Vagina (tissue), 2 donors: ENCODE measurements at places on chromosomes 5 and 9.

DNA sequence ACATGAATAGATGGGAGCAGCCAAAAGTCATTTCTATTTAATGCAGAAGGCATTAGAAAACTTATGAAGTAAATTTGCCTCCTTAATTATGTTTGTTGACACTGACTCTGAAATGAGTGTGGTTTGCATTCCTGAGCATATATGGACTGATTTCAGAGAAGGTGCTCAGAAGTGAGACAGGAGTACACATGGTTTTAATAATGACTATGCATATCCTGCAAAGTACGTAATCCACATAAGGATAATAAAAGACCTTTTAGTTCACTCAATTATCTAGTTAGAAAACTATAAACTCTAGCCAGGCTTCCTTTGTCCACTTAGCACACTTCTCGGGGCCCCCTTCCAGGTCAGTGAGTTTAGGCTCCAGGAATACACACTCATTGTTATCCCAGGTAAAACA lies 75.7 kb upstream of the SNX2 start:
- no peak for DNase-seq

DNA sequence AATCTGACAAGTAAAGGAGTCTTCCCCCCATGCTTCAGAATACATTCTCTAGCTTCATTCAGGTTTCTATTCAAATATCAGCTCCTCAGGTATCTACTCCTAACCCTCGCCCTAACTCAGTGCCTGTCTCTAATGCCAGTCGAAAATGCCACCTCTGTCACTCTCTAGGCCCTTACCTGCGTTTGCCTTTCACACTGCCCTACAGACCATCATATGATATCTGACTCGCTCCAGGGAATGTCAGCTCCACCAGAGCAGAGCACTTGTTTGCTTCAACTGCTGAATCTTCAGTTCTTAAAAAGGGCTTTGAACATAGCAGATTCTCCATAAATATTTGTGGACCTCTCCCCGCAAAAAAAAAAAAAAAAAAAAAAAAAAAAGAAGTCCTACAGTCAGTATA lies 46.7 kb downstream of the ADRB2 start:
- DNase-seq, result no peak

DNA sequence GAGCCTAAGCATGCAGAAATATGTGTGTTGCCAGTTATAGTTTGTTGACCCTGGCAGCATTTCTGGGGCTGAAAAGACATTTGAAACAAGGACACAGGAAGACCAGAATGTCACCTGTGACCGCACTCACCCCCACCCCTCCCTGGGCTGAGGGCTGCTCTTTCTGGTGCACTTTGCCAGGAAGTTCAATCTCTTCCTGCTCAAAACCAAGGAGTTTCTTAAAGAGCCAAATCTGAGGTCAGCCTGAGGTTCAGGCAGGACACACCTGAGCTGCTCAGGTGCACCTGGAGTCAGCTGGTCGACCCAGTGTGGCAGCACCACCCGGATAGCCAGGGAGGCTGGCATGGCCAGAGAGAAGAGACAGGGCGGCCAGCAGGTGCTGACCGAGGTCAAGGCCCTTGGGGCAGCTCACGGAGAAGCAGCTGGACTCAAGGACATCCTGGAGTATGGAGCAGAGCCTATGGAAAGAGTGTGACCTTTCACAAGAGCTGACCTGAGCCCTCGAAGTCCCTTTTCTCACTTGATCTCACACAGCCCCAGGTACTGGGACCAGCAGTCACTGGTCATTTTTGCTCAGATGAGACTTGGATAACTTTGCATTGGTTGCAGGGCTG lies 376.9 kb upstream of the IRX4 start:
- DNase-seq, result peak; percentile 79

DNA sequence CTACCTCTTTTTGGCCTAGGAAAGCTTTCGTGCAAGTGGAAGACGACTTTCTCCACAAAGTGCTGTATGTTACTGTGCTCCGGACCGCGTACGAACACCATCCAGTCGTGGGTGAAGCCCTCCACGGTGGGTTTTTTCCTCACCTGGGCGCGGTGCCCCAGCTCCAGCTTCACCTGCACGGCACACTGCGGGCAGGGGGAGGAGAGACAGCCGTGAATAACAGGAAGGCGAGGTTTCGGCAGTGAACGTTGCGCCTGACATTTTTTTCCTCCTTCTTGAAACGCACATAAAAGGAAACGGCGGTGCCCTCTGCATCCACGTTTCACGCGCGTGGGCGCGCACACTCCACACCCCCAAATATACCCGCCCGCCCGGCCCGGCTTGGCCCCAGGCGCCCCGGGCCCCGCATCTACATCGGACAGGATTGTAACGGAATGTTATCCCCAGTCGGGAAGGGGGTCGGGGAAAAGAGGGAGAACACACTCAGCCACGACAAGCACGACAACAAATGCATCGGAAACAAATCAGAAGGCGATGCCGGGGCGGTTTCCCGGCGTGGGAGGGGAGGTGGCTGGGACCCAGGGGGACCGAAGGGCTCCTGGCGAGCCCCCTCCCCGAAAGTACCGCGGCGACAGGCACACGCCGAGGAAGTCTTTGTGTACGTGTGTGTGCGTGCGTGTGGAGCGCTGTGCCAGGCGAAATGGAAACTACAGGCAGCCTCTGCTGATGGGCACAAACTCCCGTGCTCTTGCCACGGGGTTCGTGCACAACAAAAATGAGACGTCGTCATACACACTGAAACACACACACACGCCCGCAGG lies 1.4 kb downstream of the MLLT3 start:
- no peak for DNase-seq

DNA sequence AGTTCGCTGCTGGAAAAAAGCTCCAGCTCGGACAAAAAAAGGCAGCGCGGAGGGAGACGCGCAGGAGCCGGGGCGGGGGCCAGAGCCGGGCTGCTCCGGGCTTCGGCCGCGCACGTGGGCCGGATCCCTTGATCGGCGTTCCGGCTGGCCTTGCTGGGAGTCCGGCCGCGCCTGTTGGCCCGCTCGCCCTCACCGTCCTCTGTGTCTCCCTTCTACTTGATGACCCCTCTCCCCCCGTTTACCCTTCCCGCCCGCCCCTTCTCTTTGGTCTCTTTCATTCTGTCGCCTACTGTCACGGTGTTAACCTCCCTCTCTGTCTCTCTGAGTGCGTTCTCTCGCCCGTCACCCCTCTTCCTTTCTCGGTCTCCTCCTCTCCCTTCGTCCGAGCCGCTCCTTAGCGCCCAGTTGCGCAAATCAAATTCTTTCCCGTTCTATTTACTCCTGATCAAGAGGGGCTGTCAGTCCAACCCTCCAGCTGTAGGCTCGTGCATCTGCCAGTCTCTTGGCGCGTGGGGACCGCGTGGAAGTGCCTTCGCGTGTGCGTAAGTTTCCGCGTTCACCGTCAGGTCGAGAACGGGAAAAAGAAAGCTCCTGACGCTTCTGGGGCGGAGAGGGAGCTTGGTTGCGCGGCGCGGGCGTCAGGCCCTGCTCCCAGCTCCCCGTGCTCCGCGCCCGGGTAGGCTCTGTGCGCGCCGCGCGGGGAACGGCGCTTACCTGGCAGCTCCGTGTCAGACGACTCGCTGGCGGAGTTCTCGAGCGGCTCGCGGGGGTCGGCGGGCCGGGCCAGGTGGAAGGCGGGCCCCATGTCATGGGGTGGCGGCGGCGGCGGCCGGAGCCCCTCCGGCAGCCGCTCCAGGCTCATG lies 798 bp downstream of the PITX1 start:
- DNase-seq, result no peak

- DNase-seq, result peak; percentile 72
These were observed 159.4 kb downstream of the MACROH2A1 start for GRCh38 chr5:135239453-135240282.

DNA sequence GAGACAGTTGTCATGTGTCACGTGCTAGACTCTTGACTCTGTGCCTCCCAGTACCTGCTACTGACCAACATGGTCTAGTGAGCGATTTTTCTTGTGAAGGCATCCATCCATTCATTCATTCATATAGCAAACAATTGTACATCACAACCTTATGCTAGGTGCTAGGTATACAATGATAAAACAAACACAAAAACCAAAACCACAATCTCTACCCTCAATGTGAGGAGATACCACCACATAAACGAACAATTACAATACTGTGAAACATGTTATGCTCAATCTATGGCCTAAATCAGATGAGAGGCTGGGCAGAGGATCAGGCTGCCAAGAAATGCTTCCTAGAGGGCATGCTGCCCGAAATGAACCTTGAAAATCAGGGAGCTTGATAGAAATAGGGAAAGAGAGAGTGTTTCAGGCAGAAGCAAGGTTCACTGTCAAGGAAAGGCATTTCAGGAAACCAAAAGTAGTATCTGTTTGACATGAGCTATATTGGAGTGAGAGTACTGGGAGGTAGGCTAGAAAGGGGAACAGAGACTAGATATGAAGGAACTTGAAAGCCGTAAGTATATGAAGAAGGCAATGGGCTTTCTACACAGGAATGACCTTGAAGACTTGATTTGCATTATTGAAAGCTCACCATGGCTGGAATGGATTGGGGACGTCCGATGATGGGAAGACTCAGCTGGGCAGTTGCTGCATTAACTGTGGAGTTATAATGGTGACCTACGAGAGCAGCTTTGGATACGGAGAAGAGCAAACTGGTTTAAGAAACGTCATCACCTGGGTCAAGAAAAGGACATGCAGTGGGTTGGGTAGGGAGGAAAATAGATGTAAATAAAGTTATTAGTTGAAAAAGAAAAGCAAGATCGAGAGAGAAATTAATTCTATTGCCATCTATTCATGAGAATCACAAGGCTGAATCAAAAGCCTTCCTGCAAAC lies 90.1 kb downstream of the THBS4 start:
- no peak for DNase-seq

GRCh38 chr5:133735346-133735745 lies 123.0 kb upstream of the FSTL4 start:
- DNase-seq, result no peak

- DNase-seq, result no peak
These were observed 113.5 kb downstream of the CAMK4 start for GRCh38 chr5:111337688-111338087.

GRCh38 chr9:93682155-93682968 lies 106.0 kb downstream of the PHF2 start:
- DNase-seq, result no peak

GRCh38 chr9:3647652-3648051 lies 121.9 kb upstream of the RFX3 start:
- DNase-seq, result no peak

DNA sequence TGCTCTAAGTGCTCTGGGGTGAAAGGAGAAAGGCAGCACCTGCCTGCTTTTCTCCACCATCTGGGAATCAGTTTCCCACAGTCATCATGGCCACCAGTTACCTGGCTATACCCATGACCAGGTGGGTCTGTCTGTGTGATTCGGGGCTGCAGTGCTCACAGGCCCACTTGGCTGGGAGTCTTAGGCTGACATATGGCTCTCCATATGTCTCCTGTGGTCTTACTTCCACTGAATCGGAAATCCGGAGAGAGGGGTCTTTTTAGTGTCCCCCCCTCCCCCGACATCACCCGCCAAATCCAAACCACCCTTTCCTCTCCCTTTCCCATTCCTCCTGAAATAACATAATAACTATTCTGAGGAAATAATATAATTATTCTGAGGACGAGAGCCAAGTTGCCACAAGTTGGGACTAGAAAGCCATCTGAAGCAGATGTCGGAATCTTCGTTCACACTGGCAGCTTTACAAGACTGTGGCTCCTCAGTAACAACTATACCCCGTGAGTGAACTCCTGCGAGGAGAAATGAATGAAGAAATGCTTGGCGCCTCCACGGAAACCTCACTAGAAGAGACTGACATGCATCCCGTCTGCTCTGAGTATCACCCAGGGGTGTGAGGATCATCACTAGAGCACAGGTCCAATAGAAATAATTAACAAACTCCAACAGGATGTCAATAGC lies 143.4 kb downstream of the MYO10 start:
- DNase-seq, result no peak
